ENCODE measurements at places on chromosomes 2 and 18.
A peak's percentile ranks its signal among the peaks of the same experiment; 100 is the strongest.

- peak; percentile 75 for DNase-seq
Measured at GRCh38 chr2:23510471-23510870, 125.5 kb downstream of the KLHL29 start.

DNA sequence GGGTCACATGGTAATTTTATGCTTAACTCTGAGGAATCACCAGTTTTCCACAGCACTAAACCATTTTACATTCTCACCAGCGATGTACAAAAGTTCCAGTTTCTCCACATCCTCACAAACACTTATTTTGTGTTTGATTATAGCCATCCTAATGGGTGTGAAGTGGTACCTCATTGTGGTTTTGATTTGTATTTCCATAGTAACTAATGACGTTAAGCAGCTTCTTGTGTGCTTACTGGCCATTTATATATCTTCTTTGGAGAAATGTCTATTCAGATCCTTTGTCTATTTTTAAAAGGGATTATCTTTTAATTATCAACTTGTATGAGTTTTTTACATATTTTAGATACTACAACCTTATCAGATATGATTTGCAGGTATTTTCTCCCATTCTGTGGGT is 42.0 kb downstream of the CCDC150 start:
- no peak for DNase-seq

DNA sequence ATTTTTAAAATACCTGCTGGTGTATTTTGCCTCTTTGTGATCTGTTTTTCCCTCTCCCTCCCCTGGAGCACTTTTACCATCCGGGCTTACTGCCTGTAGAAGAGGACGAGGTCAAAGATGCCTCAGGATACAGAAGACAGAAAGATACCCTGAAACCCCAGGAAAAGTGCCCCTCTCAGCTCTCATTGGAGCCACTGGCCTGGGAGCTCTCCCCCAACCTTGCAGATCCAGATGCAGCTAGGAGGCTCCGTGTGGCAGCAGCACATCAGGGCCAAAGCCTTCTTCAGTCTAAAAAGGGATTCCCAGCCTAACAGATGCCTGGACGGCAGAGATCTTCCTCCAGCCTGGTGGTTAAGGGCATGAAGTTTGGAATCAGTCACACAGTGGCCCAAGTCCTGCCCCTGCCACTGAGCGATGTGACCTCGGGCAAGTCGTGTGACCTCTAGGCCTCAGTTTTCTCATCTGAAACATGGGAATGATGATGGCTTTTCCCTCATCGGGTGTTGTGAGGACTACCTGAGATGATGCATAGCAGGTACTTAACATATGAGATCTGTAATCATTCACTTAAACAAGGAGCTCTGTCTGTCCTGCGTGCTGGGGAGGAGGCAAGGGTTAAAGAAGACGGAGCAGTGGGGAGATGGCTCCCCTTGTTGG is 239.4 kb downstream of the DYSF start:
- DNase-seq: no peak

DNA sequence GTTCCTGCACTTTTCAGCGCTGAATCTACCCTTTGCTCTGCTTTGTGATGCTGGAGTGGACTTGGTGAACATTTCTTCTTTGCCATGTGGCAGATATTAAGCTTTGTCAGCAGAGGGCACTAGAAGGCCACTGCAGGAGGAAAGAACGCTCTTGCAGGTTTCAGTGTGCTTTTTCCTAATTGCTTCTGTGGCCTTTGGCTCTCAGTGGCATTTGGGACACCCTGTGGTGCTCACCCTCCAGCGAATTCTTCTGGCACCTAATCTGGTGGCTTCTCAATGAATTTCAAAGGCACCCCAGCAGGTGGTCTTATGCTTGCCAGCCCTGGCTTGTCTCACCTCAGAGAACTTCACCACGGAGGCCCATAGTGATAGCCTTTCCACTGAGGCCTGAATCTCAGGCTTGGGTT is 146.7 kb downstream of the MYO3B start:
- no peak for DNase-seq

DNA sequence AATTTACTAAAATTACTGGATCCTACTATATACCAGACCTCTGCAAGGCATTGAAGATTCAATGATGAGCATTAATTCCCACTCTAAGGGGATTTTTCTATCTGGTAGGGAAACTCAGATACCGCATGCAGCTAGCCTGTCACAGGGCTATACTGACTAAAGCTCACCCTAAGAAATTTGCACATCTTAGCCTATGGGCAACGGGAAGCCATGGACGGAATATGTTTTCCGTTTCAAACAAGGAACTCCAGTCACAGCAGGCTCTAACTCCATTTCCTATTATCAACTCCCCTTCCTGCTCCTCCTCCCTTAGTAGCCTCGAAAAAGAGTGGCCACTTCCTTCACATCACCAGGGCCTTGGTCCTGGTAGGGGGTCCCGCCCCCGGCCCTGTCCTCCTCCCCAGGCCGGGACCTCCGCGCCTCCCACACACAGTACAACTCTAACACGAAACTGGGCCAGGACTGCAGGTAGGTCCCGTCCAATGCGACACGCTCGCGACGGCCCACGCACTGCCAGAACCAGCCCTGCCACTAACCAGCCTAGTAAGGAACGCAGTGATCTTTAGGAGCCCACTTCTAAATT is 659 bp upstream of the COX5B start:
- DNase-seq: no peak

GRCh38 chr2:38765149-38765548 is 12.9 kb upstream of the GEMIN6 start:
- DNase-seq: no peak

- DNase-seq: peak; percentile 72
Measured at GRCh38 chr2:74226648-74227213, 28.3 kb downstream of the MTHFD2 start.

- DNase-seq: no peak
Measured at GRCh38 chr2:169822785-169823392, 1.8 kb downstream of the METTL5 start.

GRCh38 chr2:149656996-149657395 is 69.4 kb upstream of the MMADHC start:
- DNase-seq: no peak

- DNase-seq: peak; percentile 23
Measured at GRCh38 chr18:36064027-36064808, 3.1 kb downstream of the RPRD1A start.

- DNase-seq: no peak
Measured at GRCh38 chr2:12090590-12090989, 344.2 kb downstream of the LPIN1 start.

- DNase-seq: no peak
Measured at GRCh38 chr2:43136876-43137275, 89.5 kb downstream of the ZFP36L2 start.

DNA sequence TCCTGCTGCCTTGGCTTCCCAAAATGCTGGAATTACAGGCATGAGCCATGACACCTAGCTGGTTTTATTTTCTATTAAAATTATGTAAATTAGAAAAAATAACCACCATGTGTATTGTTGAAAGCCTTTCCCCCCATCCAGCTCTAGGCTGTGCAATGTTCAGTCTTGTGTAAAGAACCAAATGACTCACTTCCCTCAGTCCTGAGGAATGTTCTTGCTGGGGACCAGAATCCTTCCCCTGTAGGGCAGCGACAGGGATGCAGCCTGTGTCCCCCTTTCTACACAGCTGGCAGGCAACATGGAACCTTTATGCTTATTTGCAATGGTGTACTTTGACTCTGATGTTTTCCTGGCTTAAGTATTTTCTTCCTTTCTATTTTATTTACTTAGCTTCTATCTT is 29.4 kb downstream of the AOX1 start:
- no peak for DNase-seq

DNA sequence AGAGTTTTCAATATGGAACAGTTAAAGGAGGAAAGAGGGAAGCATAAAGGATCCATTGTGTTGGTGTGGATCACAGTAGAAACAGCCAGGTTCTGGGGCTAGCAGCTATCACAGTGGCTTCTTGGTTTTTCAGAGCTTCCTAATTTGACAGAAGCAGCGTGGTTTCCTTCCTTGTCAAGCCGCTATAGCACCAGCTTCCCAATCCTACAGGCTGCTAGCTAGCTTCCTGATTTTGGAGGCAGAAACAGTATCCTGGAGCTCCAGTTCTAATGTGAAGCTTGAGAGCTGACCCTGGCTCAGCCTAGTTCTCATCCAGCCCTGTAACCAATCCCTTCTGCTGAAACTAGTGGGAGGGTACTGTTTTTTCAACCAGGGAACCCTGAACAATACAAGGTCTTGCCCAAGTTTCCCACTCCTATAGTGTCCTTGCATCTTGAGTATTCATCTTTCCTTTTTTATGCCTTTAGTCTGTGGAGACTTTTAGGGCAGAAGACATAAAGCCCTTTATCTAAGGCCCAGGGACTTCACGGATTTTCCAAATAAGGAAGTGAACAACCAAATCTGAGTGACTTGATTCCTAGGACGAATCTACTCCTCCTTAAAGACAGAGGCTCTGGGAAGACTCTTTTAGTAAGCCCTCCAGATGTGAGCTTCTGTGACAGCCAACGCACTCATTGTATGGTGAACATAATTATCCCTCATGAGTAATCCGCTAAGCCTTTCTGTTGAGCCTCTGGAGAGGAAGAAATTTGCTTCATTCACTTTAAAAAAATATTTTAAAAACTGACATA is 33.8 kb downstream of the CCDC93 start:
- DNase-seq: no peak

- DNase-seq: no peak
Measured at GRCh38 chr2:150916467-150917396, 344.9 kb downstream of the RBM43 start.

DNA sequence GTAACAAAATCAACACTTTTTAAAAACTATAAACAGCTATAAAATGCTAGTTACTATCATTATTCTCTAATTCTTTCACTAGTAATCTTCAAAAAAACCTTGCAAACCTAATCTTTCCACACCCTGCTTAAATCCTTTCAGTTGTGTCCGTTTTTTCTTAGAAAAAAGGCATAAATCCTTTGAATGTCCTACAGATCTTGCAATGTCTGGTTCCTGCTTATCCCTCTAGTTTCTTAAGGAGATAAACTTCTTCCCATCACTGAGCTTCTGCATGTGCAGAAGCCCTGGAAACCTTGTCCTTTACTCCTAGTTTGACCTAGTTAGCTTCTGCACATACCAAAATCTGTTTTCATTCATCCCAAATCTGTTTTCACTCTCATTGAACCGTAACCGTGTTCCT is 1.3 kb upstream of the PNO1 start:
- DNase-seq: no peak

- DNase-seq: no peak
Measured at GRCh38 chr18:52869942-52870907, 530.2 kb downstream of the DCC start.

All from left ventricle myocardium superior (tissue), 1 donor.